ENCODE measurements at places on chromosomes 4 and X.

- DNase-seq: no peak
These were observed 88.4 kb upstream of the AFF2 start for GRCh38 chrX:148412006-148412405.

GRCh38 chr4:117311215-117311614, 225.8 kb upstream of the TRAM1L1 start:
- no peak for DNase-seq

- DNase-seq: peak; percentile 54
These were observed 21.6 kb downstream of the C4orf50 start for GRCh38 chr4:5996641-5997040.

DNA sequence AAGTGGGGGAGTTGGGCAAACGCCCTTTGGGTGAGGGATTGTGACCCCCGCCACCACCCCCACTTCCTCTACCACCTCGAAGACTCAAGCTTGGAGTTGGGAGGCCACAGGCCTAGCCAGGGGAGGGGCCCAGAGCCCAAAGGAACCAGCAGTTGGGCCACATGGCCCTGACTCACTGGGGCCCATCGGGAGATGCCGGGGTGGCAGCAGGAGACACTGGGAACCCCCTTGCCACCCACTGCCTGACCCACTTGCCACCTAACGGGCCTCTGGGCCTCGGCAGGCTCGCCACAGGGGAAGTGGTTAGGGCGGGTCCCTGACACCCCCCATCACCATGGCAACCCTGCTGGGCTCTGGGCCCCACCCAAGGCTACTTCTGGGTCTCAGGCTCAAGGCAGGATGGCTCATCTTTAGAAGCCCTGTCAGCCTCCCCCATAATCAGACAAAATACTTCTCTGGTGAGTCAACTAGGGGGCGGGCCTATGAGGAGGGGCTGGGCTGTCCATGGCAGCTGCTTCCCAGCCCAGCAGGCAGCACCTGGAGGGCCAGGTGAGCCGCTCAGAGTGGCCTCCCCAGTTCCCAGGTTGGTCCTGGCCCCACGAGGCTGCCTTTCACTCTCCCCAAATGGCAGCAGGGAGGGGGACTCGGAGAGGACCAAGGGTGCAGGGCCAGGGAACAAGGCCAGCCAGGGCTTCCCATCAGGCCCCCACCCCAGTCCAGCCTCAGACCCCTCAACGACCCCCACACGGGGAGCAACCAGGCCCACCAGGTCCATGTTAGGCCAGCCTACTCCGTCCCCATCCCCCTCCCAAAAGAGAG, 5.6 kb downstream of the FLNA start:
- DNase-seq: peak; percentile 94

DNA sequence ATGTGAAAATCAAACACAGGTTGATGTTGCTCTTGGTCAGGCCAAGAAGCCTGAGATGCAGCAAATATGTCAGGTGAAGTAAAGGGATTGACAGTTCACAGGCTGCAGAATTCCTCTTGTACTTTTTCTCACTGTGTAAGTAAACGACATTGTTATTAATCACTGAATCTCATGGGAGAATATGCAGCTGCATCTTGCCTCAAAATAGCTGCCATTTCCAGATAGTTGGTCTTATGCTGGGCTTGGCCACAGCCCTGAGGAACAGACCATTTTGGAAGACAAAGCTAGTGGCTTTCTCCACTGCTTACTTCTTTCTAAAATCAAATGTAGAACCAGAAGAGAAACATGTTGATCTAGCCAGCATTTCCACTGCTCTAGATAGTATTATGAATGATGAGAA, 403.4 kb upstream of the NR3C2 start:
- peak; percentile 65 for DNase-seq

- DNase-seq: peak; percentile 13
These were observed 127.4 kb upstream of the SFRP2 start for GRCh38 chr4:153916273-153916755.

DNA sequence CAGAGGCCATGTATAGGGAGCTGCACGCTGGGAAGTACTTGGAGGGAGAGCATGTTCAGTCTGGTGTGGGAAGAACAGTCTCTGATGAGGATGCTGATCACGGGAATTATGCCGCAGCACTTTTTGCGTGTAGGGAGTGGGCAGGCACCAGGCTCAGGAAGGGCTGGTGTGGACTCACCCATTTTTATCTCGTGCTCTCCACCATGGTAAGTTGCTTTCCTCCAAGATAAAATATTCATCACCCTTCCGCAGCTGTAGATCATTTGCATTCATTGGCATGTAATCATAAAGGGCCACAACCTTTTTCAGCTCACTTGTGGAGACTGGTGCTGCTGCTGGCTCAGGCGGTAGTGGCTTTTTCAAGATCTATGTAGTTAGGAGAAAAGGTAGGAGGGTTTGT, 11.8 kb upstream of the TIMM8A start:
- DNase-seq: no peak

- DNase-seq: no peak
These were observed at the start of gene S100P for GRCh38 chr4:6693231-6694176. Gene S100P (plus strand): TSS chr4:6693878. CDS start chr4:6693933, 55 bp downstream.

- DNase-seq: no peak
These were observed 863.1 kb downstream of the CCSER1 start for GRCh38 chr4:90990284-90990683.

DNA sequence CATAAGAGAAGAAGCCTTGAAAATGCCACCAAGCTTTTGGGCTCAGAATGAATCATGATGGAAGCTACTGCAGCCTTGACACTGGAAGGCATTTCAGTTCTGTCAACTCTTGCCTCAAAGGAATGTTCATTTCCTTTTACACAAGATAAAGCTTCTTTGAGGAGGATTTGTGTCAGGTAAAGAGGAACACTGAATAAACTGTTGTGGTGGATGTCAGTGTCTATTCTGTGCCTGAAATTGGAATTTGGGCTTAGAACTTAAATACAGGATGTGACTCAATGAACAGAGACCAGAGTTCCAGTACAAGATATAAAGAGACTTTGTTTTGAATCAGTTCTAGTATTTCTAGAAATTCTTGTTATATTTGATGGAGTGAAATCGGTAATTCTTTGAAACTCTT, 313.2 kb downstream of the PACRGL start:
- DNase-seq: no peak

- DNase-seq: no peak
These were observed 16.3 kb downstream of the CD38 start for GRCh38 chr4:15794426-15794825.

DNA sequence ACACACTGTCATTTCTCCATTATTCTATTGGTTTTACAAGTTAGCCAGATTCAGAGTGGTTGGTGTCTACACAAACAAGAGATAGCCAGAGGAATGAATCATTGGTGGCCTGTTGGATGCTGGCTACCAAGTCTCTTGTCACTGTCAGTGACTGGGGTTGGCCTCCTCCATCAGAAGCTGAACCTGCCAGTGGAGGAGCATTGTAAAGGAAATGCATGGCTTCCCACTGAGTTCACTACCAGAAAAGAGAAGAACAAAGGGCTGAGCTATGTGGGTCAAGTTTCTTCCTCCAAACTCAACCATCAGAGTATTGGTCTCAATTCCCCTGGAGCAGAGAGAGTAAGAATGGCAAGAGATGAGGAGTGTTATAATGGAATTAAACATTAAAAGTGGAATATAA, 26.5 kb upstream of the ANKRD50 start:
- no peak for DNase-seq

- DNase-seq: no peak
These were observed 787 bp upstream of the TET2 start for GRCh38 chr4:105145903-105146275.

DNA sequence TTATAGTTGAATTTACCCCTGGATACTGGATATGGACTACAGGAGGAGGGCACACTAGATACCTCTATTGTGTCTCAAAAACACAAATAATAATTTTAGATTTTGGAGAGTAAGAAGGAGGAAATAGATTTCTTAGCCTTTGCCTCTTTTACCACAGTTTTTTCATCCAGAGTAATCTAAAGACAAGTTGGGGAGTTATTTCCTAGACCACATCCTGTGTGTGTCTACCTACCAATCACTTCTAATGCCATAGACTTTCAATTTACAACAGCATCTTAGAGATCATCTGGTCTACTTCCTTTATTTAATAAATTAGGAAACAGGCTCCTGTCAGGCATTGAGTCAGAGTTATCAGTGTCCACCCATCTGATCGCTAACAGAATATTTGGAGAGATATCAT, 191.5 kb downstream of the EDA start:
- DNase-seq: no peak

DNA sequence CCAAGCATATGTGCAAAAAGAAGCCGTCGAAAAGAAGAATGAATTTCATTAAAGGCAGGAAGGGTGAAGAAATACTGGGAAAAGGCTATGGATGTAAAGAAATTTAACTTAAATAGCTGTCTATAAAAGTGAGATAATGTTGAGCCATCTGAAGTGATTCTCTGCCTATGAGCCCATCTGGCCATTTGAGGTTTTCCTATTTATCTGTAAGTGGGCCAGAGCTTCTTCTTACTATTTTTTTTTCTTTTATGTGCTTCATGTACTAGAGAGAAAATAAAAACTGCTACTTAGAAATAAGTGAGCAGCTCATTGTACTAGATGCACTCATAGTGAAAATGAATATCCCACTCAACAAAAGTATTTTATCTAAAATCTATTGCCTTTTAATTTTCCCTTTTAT, 725.7 kb downstream of the FSTL5 start:
- DNase-seq: no peak

DNA sequence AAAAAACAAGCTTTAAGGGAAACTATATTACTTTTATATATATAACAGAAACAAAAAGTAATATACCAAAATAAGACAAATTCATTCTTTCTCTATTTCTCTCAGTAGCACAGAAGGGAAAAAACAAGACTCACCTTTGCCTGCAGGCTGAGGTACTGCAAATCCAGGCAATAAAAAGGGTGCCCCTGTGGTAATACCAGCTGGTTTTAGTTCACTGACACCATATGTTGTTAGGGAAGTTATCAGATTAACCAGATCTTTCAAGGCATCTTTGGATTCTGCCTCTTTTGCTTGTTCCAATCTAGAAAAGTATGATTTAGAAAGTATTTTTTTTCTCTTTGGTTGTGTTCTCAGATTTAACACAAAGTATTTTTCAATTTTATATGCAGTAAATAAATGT, 139.8 kb downstream of the WDFY3 start:
- no peak for DNase-seq

GRCh38 chr4:61918987-61919386, 718.9 kb downstream of the ADGRL3 start:
- DNase-seq: no peak

GRCh38 chr4:155769090-155769489, 10.3 kb downstream of the GUCY1B1 start:
- DNase-seq: no peak

- DNase-seq: no peak
These were observed 63.4 kb downstream of the NUDT10 start for GRCh38 chrX:51395810-51396728.

DNA sequence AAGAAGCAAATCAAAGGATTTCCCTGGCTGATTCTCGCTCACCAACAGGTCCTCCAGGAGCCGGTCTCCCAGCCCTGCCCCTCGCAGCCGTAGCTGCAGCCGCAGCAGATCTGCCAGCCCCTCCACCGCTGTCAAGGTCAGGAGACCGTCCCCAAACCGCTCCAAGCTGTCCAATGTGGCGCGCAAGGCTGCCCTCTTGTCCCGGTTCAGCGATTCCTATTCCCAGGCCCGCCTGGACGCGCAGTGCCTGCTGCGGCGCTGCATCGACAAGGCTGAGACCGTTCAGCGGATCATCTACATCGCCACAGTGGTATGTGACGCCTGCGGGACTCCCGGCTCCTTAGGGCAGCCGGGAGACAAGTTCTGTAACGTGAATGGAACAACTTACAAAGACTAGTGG, 25.6 kb downstream of the SPATA18 start:
- peak; percentile 8 for DNase-seq

- no peak for DNase-seq
These were observed 167.8 kb downstream of the PACRGL start for GRCh38 chr4:20868108-20868507.

- no peak for DNase-seq
These were observed 6.3 kb upstream of the CSN3 start for GRCh38 chr4:70236125-70236524.

DNA sequence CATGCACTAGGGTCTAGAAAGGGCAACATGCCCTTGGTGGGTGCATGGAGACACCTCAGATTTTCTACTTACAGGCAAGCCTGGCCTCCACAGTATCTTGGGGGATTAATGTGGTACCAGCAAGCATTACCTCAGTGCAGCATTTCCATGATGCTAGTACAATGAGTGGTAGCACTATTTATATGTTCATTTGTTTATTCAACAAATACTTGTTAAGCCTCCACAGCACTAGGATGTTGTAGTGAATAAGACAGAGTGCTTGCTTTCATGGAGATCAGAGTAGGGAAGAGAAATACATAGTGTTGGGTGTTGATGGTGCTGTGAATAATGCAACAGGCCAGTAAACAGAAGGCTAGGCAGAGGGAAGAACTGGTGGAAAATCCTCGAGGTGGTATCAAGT, 133.4 kb downstream of the KLHL8 start:
- DNase-seq: no peak

GRCh38 chrX:154804957-154805695, at the start of gene MPP1:
Gene MPP1 (minus strand): TSS chrX:154805485. CDS start chrX:154805373, 112 bp downstream.
- peak; percentile 73 for DNase-seq

DNA sequence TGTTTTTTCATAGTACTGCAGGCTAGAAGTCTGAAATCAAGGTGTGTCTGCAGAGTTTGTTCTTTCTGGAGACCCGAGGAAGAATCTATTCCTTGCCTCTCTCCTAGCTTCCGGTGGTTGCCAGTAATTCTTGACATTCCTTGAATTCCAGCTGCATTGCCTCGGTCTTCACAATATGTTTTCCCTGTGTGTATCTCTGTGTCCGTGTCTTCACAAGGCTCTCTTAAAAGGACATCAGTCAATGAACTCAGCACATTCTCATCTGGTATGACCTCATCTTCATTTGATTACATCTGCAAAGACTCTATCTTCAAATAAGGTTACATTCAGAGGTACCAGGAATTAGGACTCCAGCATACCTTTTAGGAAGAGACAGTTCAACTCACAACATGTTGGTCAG, 163.4 kb downstream of the BANK1 start:
- peak; percentile 57 for DNase-seq

GRCh38 chr4:151157543-151157942, 58.1 kb downstream of the RPS3A start:
- DNase-seq: no peak

GRCh38 chr4:78627046-78627965, 75.7 kb downstream of the ANXA3 start:
- DNase-seq: no peak
